Hepatic stellate cell (primary cell): ENCODE measurements at places on chromosomes 11 and 22.

GRCh38 chr11:76673176-76674142, 2.9 kb upstream of the LRRC32 start:
- DNase-seq, result no peak

- peak; percentile 83 for DNase-seq
These were observed 34.1 kb downstream of the CHRDL2 start for GRCh38 chr11:74696939-74697675.

DNA sequence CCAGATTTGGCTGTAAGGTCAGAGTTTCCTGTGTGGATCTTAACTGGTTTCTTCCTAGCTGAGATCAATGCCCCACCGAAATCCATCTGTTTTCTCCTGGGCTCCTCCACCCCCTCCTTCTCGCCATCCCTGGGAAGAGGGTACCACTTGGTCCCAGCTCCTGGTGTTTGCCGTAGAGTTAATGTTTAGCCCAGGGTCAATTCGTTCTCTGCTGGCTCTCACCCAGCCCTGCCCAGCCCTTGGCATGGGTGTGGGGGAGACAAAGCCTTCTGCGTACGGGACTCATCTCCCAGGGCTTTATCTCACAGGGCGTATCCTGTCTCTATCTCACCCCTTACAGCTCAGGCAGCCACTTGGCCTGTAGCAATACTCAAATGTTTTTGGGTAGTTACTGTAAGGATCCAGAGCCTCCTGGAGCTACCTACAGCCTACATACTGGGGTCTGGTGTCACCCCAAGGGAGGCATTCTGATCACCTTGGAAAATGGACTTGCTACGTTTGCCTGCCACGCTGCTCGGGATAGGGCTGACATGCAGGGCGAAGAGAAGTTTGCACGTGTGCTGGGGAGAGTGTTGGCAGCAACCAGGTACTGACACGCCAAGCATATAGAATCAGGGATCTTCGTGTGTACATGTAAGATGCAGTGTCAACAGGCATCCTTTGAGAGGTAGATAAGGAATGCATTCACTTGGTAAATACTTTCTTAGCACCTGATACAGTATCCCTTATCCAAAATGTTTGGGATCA, 66.1 kb downstream of the SCN3B start:
- DNase-seq, result no peak

DNA sequence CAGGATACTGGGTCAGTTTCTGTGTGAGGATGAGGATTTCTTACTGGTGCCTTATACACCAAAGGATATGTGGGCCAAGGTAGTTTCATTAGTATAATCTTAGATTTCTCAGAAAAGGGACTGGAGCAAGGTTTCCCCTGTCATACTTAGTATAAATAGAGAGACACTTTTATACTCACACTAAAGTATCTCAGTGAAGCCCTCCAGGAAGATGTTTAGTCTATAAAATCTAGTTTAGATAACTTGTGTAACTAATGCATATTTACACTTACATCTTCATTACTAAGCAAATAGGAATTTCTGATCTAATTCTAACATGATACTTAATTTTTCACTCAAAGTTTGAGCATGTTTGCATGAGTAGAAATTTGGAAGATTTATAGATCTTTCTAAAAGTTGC, 11.1 kb downstream of the EMSY start:
- DNase-seq, result no peak

DNA sequence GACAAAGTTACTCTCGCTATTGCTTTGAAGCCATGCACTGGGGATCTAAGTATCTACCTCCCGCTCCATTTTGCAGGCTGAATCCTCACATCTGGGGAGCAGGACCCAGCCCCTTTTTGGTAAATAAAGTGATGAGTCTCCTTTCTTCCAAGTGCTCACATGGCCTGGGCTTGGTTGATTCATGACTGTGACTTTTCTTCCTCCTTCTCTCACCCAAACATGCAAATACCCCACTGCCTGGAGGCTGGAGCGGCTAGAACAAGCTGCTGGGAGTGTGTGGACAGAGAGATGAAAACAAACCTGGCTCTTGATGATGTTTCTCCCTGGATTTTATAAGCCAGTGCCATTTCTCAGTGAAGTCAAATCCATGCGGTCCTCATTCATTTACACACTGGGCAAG, 72.7 kb downstream of the TRIM29 start:
- DNase-seq, result no peak

GRCh38 chr11:75450826-75451821, 18.1 kb upstream of the KLHL35 start:
- no peak for DNase-seq

- no peak for DNase-seq
These were observed 18.3 kb downstream of the SMIM38 start for GRCh38 chr11:69173925-69174581.

DNA sequence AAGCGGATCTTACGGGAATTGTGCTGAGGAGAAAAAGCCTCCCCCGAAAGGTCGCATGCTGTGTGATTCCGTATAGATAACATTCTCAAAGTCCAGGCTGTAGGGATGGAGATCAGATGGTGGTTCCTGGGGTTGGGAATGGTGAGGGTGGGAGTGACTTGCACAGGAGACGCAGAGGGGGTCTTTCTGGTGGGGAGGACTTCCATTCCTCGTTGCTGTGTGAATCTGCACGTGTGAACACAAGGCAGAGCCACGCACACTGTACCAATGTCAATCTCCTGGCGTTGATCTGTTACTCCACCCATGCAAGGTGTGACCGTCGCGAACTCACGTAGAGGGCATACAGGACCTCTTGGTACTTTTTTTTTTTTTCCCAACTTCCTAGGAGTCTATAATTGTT, 59.0 kb upstream of the KCNQ1OT1 start:
- no peak for DNase-seq

GRCh38 chr11:91314521-91314920, 910.1 kb upstream of the FAT3 start:
- no peak for DNase-seq

GRCh38 chr11:47177846-47178245, 1.2 kb upstream of the ARFGAP2 start:
- no peak for DNase-seq

DNA sequence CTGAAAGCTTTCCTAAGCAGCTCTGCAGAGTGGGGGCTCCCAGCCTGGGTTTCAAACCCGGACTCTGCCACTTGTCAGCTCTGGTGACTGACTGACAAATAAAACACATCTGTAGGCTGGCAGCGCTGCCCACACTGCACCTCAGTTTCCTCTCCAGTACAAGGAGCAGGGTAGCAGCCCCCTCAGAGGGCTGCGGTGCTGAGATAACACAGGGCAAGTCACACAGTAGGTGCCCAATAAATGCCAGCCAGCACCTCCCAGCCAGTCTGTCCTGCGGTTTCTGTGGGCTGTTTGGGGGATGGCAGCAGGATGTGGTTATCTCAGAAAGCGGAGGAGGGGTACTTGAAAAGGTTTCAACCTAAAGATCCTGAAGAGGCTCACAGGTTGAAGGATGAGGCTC, 1.5 kb downstream of the SYT12 start:
- DNase-seq, result no peak

- DNase-seq, result no peak
These were observed 9.8 kb downstream of the PICK1 start for GRCh38 chr22:38067028-38067415.

- no peak for DNase-seq
These were observed 36.1 kb upstream of the ANKK1 start for GRCh38 chr11:113351480-113351879.

GRCh38 chr11:64869571-64870175, 8.7 kb downstream of the EHD1 start:
- no peak for DNase-seq

DNA sequence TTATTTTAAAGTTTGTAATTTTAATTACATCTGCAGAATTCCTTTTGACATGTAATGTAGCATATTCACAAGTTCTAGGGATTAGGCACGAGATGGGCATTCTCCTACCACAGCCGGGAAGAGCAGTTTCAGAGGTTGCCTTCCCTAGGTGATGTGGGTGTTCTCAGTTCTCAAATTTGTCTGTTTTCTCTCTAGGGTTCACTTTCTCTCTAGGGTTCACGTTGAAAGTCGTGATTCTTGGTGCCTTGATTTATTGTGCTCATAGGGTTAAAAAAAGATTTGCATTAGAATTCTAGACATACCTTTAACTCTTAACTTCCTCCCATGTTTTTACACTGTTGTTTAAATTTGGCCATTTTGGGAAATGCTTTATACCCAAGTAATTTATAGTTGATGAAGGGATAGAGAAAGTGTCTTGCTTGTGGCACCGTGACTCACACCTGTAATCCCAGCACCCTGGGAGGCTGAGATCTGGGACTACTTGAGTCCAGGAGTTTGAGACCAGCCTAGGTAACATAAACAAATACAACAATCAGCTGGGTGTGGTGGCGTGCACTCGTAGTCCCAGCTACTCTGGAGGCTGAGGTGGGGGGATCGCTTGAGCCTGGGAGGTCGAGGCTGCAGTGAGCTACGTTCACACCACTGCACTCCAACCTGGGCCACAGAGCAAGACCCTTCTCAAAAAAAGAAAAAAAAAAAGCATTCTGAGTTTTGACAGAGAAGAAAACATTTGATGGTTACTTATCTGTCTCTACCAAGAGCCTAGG, 3.6 kb downstream of the MED15 start:
- DNase-seq, result no peak

- DNase-seq, result no peak
These were observed 4.8 kb upstream of the CD248 start for GRCh38 chr11:66321606-66322005.

DNA sequence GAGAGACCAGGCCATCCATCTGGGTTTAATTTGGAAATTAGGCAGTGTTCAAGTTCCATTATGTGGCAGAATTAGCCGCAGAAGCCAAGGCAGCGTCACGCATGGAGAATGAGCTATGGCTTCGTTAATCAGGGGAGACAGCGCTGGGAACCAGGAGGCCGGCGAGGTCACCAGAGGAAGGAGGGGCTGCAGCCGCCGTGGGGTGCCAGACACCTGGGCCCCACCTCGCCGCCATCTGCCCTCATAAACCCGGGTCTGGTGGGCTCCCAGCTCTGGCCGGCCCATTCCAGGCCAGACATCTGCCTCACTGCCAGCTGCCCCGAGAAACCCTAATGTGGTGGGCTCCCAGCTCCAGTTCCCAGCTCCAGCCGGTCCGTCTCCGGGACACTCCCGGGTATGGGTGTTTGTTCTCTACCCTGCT, 676.9 kb downstream of the BRD1 start:
- no peak for DNase-seq

GRCh38 chr11:101129203-101129943, at the start of gene PGR:
Gene PGR, minus strand, starts transcription at chr11:101129813. Its CDS starts 743 bp downstream, at chr11:101129070.
- DNase-seq, result no peak

DNA sequence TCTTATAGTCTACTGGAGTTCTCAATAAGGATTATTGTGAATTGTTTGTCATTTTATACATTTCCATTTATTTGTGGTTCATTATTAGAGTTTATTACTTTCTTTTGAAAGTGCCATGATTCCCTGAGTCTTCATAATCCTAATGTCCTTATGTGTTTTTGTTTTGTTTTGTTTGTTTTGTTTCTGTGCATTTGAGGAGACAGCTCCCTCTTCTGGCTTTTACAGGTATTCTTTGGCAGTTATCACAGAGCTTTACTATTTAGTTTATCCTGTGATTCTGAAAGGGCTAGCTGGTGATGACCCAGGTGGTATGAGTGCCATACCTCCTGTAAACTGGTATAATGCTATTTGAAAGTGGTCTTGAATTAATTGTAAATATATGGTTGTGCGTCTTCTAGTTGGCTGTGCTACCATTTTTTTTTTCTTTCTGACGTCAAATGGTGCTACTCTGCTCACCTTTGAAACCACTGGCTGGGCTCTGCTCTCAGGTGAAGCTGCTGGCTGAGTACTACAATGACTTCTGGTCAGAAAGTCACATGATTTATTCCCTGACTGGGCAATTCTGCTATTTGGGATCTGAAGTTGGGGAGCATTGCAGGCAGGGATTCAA, 751.2 kb downstream of the JRKL start:
- no peak for DNase-seq

DNA sequence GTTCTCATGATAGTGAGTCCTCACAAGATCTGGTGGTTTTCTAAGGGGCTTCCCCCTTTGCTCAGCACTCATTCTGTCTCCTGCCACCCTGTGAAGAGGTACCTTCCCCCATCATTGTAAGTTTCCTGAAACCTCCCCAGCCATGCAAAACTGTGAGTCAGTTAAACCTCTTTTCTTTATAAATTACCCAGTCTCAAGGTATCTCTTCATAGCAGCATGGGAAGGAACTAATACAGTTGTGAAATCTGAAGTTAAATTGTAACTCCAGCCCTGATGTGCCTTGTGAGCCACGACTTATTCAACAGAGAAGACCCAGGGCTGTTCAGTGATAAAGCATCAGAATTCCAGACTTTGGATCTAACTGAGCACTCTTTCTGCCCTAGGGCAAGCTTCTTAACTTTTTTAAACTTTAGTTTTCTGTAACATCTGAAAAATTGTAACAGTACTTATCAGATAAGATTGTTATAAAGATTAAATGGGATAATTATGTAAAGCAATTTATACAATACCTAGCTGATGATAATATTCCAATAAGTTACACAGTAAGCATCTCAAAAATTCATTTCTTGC, 220.0 kb downstream of the TRPC6 start:
- no peak for DNase-seq

GRCh38 chr22:33101550-33101949, 43.4 kb upstream of the SYN3 start:
- no peak for DNase-seq

DNA sequence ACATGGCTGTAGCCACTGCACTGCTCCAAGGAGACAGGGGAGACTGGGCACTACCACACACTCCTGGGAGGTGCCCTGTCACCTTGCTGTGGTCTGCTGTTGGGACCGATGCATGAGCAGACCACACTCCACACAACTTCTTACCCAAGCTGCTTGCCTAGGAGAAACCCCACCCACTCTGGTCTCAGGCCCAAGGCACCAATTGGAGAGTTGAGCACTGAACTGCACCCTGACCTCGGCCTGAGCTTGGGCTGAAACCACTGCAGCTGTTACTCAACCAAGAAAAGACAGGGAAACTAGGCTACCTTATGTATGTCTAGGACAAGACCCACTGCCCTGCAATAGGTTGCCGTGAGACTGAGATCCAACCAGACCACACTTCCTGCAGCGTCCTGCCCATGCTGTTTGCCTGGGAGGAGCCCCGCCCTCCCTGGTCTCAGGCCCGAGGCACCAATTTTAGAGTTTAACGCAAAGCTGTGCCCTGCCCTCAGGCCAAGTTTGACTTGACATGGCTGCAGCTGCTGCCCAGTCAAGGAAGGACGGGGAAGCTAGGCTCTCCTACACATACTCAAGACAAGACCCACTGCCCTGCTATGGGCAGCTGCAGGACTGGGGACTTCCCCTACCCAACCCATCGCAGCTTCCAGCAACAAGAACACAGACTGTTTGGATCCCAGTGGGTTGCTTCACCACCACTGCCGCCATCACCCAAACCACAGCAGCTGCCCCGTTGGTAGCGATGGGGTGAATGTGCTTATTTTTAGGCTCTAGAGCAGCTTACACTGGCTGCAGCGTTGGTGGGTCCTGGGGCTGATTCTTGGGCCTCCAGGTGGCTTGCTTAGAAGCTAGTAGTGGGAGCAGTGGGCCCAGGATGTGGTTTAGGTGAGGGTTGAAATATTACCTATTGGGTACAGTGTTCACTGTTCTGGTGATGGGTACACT, 66.8 kb downstream of the BRD1 start:
- DNase-seq, result no peak
